Activated T-helper 2 cell treated with anti-CD3 and anti-CD28 coated beads, Interferon-gamma antibody, Interleukin-2, Interleukin-4, amounts not matched to agents 10 μg/mL and 5 μg/mL and 100 μg/mL, durations not matched to agents 14 hours and 24 hours and 36 hours (primary cell): ENCODE measurements at places on chromosomes 1 and 21.

DNA sequence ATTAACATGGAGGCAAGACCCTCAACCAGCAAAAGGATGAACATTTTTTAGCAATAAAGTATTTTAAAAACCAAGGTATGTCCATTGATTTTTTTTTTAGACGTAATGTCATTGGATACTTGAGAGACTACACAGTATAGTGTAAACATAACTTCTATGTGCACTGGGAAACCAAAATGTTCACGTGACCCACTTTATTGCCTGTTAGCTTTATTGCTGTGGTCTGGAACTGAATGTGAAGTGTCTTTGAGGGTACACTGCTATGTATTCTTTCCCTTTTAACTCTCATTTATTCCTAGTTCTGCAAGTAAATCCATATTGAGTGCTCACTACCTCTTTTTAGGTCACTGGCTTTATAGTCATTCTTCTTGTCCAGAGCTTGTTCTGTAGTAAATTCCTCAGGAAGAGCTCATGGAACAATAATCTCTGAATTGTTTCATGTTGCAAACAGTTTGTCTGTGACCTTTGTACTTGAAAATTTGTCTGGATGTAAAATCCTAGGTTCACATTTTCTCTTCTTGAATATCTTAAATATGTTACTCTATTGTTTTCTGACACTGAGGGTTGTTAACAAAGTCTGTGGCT is 20.6 kb downstream of the ABCD3 start:
- DNase-seq, result no peak

DNA sequence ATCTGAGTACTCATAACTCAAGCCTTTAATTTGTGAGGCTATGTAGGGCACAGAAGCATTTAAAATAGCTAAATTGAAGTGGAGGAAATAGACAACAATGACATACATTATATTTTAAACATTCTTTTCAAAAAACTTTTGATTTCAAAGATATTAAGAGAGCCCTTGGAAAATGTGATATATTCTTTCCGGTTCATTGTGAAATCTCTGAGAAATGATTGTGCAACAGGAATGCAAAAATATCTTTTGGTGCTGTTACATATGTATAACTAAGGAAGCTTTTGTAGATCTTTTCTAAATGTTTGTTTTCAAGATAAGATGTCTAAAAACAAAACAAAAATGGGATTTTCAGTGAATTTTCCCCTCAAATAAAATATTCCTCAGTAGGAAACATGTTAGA is 185.2 kb downstream of the LEPR start:
- no peak for DNase-seq

GRCh38 chr1:27830621-27831440 is at the start of gene PPP1R8:
Gene PPP1R8 (plus strand): TSS chr1:27830782. CDS start chr1:27830836, 54 bp downstream.
- DNase-seq, result peak; percentile 83

- DNase-seq, result peak; percentile 59
Observed at GRCh38 chr1:110203021-110203661, 7.0 kb upstream of the KCNC4 start.

DNA sequence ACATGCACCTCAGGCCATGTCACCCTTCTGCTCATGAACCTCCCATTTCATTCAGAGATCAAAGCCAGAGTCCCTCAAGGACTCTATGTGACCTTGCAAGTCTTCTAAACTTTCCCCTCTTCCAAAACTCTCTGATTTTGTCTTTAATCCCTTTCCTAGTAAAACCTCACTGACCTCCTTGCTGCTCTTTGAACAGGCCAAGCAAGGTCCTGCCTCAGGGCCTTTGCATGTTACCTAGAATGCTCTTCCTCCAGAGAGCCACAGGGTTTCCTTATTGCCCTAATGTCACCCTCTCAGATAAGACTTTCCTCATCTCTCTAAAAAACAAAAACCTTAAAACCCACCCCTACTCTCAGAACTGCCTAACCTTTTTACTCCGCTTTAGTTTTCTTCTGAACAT is 26.6 kb downstream of the IL23R start:
- DNase-seq, result no peak

GRCh38 chr1:223330466-223330865 is 33.5 kb downstream of the SUSD4 start:
- DNase-seq, result no peak

DNA sequence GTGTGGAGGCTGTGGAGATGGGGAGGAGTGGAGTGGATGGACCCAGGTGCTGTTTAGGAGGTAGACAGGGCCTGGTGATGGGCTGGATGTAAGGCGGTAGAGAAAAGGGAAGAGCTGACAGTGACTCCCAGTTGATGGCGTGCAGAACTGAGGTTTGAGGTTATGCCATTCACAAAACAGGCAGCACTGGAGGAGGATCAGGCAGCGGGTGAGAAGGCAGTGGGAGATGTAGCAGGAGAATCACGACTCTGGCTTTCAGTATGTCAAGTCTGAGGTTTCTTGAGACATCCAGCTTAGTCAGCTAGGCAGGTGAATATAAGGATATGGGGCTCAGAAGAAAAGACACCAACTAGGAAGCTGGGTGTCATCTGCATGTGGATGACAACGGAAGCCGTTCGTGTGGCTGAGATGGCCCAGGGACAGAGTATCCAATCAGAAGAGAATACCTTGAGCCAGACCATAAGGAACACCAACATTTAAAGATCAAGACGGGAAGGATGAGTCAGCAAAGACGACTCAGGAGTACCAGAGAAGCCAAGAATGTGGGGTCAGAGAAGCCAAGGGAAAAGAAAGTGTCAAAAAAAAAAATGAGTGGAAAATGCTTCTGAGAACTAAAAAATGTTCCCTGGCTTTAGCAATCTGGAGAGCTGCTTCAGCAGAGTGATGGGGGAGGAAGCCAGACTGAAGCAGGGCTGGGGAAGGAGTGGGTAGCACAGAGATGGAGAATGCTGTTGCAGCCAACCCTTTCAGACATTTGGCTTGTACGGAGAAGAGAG is 15.2 kb downstream of the LRRN2 start:
- no peak for DNase-seq

- DNase-seq, result no peak
Observed at GRCh38 chr1:36157115-36157903, 1.3 kb downstream of the MAP7D1 start.

DNA sequence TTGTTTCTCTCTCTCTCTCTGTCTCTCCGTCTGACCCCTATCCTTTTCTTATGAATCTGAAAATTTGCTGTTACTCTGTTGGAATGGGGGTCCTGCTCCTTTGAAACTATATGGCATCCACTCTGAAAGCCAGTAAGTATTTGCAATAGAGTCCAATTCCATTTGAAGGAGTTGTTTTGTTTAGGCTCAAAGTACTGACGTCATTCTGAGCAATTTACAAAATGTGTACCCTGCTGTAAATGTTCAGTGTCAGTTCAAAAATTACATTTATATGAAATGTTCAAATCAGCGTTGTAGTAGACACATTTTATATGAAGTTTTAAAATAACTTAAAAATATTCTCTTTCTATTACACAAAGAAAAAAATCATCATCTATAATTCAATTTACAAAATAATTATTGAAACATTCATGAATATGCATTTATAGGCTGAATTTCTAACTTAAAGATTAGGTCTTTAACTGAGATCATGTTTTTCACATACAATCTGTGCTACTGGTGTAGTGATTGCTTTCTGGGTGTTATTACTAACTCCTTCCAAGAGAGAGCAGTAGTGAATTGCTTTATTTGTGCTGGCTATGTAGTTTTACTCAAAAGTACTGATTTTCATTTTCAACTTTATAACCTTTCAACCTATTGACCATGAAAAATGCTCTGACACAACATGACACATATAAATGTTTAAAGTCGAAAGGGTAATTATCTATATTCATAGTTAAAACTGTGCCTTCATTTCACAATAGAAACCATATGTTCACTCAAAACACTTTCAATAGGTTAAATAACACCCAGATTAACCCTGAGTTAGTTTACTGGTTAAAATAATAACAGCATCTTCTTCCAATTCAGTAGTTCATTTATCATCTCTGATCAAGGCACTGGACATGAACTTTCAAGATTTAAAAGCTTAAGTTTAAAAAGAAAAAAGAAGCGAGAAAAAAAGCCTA is 253.1 kb upstream of the ADGRL4 start:
- no peak for DNase-seq

DNA sequence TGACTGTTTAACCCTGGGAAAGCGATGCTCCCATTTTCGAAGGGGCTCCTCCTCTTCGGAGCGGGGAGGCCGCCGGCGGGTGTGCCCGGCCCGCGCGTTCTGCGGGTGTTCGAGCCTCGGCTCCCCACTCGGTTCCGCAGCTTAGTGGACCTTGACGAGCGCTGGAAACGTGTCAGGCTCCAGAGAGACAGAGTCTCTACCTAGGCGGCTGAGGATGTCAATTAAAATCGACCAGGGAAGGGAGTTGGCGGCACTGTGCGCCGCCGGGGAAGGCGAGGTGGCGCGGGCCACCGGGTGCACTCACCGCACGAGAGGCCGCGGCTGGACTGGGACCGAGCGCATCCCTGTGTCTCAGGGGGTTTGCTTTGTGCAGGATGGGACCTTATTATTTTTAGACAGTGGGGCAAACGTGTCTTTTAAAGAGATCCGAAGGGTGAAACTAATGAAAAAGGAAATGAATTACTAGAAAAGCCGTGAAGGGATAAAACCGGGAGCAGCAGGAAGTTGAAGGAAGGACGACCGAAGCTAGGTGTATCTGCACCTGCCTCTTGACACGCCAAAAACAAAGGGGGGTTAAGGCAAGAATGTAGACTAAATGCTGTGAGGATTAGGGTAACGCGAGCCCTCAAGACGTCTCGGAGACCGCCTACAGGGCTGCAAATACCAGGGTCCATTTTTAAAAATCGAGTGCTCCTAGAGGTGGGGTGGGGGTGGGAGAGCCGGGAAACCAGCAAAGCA is 5.6 kb downstream of the LHX4 start:
- no peak for DNase-seq

GRCh38 chr1:206899717-206900116 is 2.5 kb downstream of the IL24 start:
- DNase-seq, result no peak

GRCh38 chr1:167922023-167922422 is 8.1 kb upstream of the ADCY10 start:
- no peak for DNase-seq

DNA sequence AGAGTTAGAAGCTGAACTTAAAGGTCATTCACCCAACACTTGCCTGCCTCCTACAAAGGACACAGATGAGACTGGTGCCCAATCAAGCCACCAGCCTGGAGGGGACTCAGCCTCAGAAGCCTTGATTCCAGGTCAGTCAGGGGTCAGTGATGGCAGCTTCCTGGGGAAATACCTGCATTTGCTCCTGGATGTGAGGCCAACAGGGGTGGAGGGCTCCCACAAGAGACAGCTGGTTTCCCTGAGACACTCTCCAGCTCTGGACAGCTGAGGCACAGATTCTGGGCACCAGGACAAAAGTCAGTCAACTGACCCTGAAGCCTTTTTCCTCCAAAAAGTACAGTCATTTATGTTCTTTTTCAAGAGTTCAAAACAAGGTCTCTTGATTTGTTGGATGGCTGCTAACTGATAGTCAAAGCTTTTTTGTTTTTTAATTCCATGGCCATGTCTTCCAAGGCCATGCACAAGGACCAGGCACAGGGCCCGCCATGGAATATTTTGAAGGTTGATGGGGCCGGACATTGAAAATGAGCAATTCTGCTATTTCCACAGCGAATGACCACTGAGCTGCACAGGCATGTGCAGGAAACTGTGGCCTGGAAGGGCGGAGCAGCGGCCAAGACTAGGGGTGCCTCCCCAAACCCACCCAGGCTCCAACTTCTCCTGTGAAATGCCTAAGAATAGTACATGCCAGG is 1.8 kb downstream of the C2CD2 start:
- no peak for DNase-seq

DNA sequence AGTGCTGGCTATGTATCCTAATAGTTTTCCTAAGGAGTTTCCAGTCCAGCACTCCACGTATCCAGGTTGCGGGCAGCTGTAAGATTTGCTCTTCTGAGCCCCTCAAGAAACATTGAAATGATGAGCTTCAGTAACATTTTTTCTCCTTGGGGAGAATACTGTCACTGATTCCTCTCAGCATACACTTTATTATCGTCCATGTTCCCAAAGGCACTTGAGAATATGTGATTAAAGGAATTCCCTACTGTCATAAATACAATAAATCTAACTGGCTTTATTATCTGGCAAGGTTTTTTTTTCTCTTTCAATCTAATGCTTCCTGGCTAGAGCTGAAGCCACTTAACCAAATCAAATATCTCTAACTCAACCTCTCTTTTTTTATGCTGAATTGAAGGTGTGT is 359.2 kb upstream of the PKN2 start:
- no peak for DNase-seq

- DNase-seq, result peak; percentile 58
Observed at GRCh38 chr1:116817582-116818064, 63.4 kb downstream of the CD2 start.

DNA sequence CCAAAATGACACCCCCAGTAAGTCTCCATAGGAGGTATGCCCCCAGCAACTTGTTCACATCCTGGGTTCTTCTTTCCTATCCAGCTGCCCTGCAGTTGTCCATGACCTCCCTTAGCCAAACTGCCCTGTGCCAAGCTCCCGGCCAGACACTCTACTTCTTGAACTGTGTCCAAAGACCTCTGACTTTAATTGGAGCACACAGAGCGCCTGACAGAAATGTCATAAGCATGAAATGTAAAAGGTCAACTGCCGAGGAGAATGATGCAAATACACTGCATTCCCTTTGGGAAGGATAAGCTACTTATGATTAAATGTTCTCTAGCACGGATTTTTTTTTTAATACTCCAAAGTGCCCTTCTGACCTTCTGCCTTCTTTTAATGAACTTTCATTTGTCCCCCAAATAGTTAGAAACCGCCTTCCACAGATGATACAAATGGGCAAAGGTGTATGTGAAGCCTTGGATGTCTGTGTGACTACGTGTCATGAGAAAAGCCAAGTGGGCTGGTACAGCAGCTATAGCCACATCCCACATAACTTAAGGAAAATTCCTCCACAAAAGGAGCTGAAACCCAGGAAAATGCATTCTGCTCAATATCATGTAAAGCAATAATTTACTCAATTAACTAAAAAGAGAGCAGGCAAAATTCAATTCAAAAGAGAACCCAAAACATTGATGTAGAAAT is 26.8 kb downstream of the PALMD start:
- no peak for DNase-seq
